Right kidney (tissue), 9 donors: ENCODE measurements at places on chromosomes 2 and 18.

DNA sequence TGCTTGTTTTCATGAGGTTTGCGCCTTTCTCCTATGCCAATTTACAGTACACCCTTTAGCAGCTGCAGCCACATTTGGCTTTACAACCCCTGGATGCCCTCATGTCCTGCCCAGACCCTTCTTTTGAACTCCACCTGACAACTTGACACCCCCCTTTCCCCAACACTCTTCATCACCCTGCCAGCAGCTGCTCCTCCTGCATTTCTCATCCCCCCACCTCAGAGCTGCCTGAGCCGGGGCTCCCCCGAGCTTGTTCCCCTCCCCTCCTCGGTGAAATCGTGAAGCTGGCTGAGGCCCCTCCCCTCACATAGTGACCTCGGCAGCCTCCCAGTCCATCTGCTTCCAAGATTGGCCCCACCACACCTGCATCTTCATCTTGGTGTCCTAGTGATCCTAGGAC, 40.5 kb downstream of the LRRFIP1 start:
- no peak for DNase-seq

GRCh38 chr2:54081574-54081973, 33.8 kb upstream of the ACYP2 start:
- no peak for DNase-seq

DNA sequence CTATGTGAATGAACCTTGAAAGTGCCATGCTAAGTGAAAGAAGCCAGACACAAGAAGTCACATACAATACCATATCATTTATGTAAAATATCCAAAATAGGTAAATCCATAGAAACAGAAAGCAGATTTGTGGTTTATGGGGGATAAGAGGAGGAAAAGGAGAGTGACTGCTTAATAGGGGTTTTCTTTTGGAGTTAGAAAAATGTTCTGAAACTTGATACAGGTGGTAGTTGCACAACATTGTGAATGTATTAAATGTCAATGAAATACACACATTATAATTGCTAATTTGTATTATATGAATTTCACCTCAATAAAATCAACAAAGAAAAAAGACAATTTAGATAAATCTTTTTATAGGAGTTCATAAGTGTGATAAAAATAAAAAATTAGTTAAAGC, 37.1 kb downstream of the MEMO1 start:
- DNase-seq: no peak

- DNase-seq: no peak
These were observed 8.9 kb downstream of the EPC2 start for GRCh38 chr2:148653437-148653836.

GRCh38 chr2:127820080-127820668, 9.2 kb upstream of the WDR33 start:
- DNase-seq: no peak

DNA sequence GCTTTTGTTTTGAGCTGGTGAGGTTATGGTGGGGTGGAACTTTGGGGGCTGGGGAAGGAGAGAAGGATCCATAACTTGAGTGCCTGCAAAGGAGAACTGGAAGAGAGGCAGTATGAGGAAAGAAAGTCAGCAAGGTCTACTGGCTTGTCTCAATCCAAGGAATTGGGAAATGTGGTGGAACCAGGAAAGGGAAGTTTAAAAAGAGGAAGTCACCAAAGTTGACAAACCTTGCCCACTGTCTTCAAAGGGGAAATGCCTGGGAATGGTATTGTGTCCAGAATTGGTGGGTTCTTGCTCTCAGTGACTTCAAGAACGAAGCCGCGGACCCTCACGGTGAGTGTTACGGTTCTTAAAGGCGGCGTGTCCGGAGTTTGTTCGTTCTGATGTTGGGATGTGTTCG, 304.1 kb upstream of the FAM98A start:
- no peak for DNase-seq

DNA sequence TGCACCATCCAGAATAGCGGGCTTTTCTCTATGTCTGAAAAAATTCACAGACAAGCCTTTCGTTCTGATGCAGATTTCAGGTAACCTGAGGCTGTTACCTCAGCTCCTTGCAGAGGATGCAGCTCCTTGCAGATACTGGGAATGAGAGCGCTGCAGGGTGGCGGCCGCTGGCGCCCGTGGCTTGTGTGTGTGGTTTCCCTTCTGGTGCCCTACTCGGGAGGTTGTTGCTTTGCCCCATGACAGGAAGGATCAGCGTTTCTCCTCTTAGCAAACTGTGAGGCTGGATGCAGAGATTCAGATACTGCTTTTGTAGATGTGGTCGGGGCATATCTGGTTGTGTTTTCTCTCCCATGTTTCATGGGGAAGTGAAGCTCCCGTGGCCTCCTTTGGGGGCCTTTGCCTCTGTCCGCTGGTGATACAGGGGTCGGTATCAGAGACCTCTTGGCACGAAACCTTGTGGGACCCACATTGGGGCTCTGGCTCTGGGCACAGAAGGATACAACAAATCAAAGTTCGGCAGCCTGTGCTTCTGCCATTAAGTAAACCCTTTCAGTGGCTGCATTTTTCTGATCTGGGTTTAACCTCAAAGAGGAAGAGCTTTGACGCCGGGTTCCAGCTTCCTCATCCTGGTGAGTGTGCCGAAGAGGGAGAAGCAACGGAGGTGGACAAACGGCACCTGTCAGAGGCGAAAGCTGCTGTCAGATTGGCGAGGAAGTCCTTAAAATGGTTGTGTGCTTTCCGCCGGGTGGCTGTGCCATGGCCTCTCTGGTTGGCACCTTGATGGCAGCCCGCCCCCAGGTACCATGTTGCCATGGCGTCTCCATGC, 127.8 kb downstream of the MBP start:
- no peak for DNase-seq

- no peak for DNase-seq
These were observed 702.2 kb upstream of the NRXN1 start for GRCh38 chr2:51734115-51734514.

DNA sequence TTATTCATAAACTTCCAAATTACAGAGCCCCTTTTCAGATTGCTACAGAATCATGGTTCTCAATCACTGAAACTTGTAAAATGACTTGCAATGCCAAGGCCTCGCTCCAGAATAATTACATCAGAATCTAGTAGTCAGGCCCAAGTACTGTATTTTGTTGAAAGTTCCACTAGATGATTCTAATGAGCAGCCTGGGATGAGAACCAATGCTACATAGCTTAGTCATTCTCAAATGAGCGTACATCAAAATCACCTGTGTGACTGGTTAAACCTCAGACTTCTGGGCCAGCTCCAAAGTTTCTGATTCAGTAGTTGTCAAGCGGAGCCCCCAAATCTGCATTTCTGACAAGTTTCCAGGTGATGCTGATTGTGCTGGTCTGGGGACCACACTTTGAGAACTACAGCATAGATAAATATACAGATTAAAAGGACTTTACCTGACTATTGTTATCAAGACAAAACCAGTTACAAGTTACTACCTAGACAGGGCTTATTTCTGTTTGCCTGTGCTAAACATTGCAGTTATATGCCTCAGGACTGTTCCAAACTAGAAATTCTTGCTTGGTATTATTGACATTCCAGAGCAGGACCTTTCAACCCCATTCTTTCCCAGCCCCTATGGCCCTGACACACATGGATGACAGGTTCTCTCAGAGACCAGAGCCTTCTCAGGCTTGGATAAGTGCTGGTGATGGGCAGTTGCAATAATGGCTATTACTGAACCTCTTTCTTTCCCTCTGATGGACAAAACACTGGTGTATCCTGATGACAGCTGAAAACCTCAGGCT, 83.1 kb downstream of the UPP2 start:
- DNase-seq: no peak

DNA sequence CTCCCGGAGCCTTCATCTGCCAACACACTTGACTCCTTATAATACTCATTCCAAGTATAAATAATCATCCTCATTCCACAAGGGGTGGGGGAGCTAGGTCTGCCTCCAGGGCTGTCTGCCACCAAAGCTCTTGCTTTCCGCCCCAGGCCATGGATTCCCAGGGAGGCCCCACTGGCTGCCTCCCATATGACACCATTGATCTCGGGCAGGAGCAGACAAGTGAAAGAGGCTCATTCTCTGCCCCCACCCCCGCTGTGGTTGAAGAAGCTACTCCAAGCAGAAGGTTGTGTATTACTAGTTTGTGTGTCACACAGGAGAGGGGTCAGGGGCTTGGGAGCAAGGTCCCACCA, 99.5 kb downstream of the MRO start:
- no peak for DNase-seq

DNA sequence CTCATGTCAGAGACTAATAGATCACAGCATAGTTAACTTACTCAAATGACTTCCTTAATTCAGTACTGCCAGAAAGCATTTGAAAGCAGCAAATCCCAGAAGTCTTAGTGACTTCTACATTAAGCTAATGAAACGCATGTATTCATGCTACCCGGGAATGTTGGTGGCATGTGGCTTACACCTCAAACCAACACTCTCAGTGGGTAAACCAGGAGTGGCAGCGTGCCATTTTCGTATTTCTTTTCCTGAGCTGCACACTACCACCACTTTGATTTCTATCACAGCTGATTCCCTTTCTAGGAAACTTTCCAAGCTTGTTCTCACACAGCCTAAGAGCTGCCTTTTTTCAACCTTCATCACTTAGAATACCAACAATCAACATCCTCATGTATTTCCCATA, 646.6 kb downstream of the NRXN1 start:
- DNase-seq: no peak

DNA sequence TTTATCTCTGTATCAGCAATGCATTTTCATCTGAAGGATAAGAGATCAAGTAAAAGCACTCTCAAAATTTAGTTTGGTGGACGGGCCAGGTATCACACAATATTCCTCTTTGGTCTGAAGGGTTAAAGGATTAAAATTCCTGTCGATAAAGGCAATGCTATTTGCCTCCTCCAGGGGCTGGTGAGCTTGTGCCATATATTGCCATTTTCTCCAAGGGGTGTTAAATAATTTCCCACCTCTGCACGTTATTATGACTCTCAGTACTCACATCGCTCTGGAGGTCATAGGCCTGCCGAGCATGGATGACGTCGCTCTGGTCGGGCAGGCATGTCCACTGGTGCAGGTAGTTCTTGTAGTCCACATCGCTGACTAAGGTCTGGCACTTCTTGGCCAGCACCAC, 94.2 kb downstream of the NEB start:
- no peak for DNase-seq

- no peak for DNase-seq
These were observed 384.6 kb downstream of the PLCL1 start for GRCh38 chr2:198188982-198189381.

GRCh38 chr18:60010984-60011383, 111.2 kb downstream of the PMAIP1 start:
- no peak for DNase-seq

GRCh38 chr18:65811307-65811706, 60.5 kb downstream of the CDH7 start:
- no peak for DNase-seq
